ENCODE measurements at places on chromosomes 13 and 19. TPM values are rescaled to one million over a fixed set of nuclear protein-coding genes. Genes with fewer than 3 reads are reported as not detected.

PPP1R12C gene
- 177 TPM for total RNA-seq

PDX1 gene
- not detected for total RNA-seq

ZNF468 gene
- total RNA-seq: 21.3 TPM

DIS3 gene
- total RNA-seq: 38.6 TPM

DNA sequence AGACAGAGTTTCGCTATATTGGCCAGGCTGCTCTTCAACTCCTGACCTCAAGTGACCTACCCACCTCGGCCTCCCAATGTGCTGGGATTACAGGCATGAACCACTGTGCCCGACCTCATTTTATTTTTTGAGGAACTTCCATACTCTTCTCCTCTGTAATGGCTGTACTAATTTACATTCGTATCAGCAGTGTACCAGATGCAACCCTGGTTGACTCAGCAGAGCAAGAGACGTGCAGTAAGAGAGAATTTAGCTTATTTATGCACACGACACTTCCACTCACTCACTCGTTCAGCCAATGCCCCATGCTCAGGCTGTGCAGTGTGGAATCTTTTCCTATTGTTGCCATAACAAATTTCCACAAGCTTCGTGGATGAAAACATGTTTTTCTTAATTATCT is 6.9 kb downstream of the KIR3DL3 start:
- no peak for DNase-seq

- DNase-seq: no peak
These were observed 1.1 kb upstream of the PPP1R12C start for GRCh38 chr19:55118401-55118991.

- DNase-seq: no peak
These were observed 88.6 kb downstream of the FGF9 start for GRCh38 chr13:21759463-21759862.

GRCh38 chr13:113666329-113666670 is 719 bp upstream of the GRK1 start:
- DNase-seq: no peak

GRCh38 chr19:17873786-17874757 is 2.3 kb downstream of the SLC5A5 start:
- DNase-seq: peak; percentile 78

- no peak for DNase-seq
These were observed 190.8 kb downstream of the FOXO1 start for GRCh38 chr13:40475617-40476016.

DNA sequence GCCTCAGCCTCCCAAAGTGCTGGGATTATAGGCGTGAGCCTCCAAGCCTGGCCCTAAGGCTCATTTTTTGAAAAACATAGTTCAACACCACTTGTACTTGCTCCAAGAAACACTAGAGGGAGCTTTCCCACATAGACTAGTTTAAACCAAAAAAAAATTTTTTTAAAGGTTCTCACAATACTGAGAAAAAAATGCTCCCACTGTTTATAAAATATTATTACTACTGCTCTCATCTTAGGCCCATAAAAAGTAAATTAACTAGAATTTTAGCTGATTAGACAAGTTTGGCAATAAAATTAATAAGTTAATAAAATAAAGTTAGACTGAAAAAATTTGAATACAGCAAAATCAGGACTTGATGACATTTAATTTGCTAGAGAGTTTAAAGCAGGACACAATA is 109.5 kb downstream of the TBC1D4 start:
- DNase-seq: peak; percentile 74

DNA sequence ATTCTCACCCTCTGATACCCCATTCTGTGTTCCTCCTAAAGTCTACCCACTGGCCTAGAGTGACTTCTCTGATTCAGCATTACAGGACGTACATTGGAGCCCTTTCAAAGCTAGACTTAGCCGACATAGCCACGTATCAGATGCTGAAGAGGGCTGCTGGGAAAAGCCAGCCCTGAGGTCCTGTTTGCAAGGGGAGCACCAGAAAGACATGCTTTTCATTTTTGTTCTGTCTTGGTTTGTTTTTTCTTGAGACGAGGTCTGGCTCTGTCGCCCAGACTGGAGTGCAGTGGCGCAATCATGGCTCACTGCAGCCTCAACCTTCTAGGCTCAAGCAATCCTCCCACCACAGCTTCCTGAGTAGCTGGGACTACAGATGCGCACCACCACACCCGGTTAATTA is 6.3 kb upstream of the ZSWIM4 start:
- DNase-seq: peak; percentile 36

- peak; percentile 7 for DNase-seq
These were observed 151.7 kb downstream of the LHFPL6 start for GRCh38 chr13:39451301-39451700.

DNA sequence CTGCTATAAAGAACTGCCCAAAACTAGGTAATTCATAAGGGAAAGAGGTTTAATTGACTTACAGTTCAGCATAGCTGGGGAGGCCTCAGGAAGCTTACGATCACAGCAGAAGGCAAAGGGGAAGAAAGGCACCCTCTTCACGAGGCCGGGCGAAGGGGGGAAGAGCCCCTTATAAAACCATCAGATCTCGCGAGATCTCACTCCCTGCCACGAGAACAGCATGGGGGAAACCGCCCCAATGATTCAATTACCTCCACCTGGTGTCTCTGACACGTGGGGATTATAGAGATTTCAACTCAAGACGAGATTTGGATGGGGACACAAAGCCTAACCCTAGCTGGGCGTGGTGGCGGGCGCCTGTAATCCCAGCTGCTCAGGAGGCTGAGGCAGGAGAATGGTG is 42.8 kb downstream of the SLC6A16 start:
- no peak for DNase-seq

DNA sequence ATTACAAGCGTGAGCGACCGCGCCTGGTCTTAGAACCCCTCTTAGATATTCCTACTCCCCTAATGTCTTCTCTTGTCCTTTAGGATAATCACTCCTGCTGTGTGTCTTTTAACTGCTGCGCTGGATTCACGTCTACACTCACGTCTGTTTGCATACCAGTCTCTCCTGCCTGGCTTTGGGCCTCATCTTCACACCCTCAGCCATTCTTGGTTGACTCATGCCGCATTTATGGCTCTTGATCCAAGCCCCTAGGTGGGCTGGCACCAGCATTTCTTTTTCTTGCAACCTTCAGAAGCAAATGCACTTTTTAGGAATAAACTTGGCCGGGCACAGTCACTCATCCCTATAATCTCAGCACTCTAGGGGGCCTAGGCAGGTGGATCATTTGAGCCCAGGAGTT is 22.7 kb downstream of the MYO9B start:
- no peak for DNase-seq

- DNase-seq: no peak
These were observed 161.7 kb downstream of the TEX29 start for GRCh38 chr13:111482126-111482525.

DNA sequence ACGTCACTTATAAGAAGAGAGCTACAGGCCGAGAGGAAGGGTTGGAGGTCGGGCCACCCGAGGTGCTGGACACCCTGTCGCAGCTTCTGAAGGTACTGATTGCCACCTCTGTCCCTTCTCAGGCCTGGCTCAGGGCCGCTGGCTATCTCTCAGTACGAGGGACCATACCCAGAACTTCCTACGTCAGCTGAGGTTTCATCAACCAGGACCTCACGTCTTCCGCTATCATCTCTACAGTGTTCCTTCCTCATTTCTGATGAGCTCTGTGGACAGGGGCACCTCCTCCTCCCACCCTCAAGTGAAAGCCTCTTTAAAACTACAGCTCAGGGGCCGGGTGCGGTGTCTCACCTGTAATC is 58.2 kb upstream of the USE1 start:
- DNase-seq: no peak

GRCh38 chr19:35119578-35120155 is 4.0 kb downstream of the FXYD3 start:
- no peak for DNase-seq

DNA sequence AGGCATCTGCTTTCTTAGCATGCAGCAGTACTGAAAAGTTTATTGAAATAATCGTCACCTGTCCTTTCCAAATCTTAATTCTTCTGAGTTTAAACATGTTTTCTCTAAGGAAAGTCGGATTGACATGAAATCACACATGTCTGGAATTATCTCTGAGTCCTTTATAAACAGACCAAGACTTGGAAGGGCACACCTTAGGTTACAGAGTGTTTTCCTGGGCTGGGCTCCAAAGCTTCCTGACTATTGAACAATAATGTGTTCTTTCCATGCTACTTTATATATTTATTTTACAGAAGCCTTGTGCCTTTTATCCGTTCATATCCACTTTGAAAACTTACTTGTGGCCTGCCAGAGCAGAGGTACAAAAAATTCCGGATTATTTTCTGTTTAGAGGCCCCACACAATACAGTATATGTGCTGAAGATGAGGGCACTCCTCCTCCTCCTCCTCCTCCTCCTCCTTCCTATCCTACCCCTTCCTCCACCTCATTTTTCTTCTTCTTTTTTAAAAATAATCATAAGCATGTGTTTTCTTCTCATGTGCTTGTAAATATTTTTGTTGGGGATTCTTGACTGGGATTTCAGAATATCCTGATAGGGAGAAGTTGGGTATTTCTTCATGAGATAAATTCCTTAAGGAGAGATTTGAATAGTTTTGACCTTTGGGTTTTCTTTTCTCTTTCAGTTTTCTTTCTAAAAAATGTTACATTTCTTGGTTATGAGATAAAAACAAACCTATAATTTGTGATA is 52.3 kb downstream of the LRCH1 start:
- no peak for DNase-seq

Data from OCI-LY7 (cell line).